ENCODE measurements at places on chromosomes 1 and 21. TPM values are rescaled to one million over a fixed set of nuclear protein-coding genes. Genes with fewer than 3 reads are reported as not detected.

The XKR8 gene
- 7.3 TPM for total RNA-seq

The KCNJ9 gene
- not detected for total RNA-seq

DNA sequence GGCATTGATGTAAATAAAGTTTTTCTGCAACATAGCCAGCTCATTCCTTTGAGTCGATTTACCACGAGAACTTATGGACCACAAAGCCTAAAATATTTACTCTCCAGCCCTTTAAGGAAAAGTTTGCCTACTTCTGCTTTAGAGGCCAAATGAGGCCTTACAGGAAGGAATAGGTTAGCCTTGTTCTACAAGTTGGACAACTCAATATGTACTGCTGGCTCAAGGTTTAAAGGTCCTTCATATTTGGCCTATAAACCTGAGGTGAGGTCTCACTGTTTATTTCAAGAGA, 144.5 kb upstream of the DNAH14 start:
- DNase-seq = no peak

DNA sequence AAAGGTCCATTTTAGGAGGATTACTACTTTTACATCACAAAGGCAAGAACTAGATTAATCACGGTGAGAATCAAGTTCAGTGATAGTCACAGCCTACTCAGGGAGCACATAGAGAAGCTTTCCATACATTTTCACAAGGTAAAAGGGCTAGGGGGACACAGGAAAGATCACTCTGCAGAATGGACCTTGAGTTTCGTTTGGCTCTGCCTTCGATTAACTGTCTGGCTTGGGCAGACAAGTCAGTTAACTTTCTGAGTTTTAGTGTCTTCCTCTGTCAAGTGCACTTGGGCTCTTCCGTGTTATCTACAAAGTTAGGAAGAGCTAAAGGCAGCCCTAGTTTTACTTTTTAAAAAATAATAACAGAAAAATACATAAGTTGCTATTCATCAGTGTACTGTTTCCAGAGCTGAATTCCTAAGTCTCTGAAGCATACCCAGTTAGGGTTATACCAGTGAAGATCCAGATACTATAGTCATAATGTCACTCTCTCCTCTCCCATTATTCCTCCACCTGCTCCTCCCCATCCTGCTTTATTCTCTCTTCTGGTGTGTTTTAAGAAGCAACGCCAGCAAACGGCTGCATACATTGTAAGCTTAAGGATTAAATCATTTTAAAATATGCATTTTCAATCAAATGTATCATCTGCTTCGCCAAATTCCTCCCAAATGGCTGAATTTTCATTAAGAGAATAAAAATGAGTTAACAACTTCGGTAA, 1.7 kb downstream of the CEP170 start:
- no peak for DNase-seq

DNA sequence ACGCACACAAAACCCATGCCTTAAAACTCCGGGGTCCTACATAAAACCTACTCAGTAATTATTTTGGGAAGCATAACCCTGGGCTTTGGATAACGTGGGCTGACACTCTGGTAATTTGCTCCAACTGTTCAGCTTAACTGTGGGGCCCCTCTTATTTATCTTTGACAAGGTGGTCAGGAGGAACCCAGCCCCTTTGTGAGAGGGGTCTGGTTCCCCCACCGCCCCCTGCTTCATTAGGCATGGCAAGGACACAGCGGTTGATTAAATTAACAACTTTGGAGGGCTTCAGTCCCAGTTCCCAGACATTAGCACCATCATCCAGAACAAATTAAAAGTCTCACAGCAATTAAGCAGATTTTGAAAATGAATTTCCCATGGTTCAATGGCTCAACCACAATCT, 14.7 kb downstream of the WLS start:
- DNase-seq = no peak

DNA sequence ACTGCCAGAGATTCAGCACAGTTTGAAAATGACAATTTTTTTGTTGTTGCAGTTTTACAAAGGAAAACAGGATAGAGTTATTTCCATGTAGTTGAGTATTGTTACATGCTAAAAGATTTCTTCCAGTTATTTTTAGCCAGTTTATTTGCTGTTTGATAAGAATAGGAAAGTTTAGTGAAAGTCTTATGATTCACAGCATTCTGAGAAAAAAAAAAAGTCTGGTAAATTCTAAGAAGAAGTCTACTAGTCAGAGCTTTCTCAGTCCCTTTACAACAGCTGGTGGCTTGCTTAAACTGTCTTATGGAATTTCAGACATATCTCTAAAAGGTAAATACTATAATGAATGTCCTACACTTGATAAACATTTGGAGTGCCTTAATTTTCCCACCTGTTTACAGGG, 341.7 kb downstream of the DSCAM start:
- DNase-seq = no peak
